ENCODE measurements at places on chromosomes 1 and 21. TPM values are rescaled to one million over a fixed set of nuclear protein-coding genes. Genes with fewer than 3 reads are reported as not detected.

The LEPR gene
- total RNA-seq = 14.8 TPM

The TMEM125 gene
- total RNA-seq = 12.1 TPM

The OR2T8 gene
- total RNA-seq = not detected

The TCHHL1 gene
- total RNA-seq = not detected

The PAQR6 gene
- 4.4 TPM for total RNA-seq

The IL20 gene
- total RNA-seq = not detected

The ARHGEF16 gene
- total RNA-seq = 28.5 TPM

The CFHR4 gene
- not detected for total RNA-seq

The RASAL2 gene
- 26.0 TPM for total RNA-seq

The RXFP4 gene
- not detected for total RNA-seq

The SLC6A17 gene
- total RNA-seq = not detected

DNA sequence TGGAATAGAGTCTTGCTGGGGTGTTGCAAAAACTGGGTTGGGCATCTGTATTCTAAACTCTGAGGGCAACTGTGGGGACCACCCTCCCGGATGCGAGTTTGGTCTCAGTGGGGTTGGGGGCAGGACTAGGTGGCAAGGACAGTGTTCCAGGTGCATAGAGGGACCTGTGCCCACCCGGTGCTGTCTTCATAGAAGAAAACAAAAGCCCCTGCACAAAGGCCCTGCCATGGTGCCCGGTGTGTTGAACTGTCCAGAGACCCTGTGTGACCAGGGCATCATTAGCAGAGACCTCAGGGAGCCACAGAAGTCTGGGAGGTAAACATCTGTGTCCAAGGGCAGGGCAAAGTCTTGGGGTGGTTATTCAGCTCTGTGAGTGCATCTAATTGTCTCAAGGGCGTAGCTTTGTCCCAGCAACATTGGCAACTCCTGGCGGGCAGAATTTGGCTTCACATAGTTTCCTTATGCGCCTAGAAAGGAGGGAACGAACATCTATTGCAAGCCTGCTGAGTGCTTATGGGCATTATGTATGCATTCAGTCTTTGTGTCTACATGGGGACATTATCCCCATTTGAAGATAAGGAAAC lies 72.2 kb upstream of the IFFO2 start:
- no peak for DNase-seq

DNA sequence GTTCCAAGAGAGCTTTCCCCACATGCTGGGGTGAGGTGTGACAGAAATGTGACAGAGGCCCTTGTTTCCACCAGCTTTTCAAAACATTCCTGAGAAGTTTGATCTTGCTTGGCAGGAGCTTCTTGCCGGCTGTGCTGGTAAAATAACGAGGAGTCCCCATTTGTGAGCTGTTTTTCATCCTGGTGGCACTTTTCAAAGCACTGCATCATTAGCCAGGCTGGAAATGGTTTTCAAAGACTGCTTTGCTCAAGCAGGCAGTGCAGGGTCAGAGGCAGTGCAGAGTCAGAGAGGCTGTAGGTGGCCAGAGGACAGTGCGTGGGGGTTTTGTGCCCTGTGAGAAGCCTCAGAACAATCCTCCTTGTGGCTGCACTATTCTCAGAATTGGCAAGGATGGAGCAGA lies 75.8 kb upstream of the KCNA3 start:
- DNase-seq = no peak

- no peak for DNase-seq
Measured at GRCh38 chr1:118381197-118381869, 196.3 kb upstream of the SPAG17 start.

- DNase-seq = no peak
Measured at GRCh38 chr1:84797603-84798002, 95.4 kb downstream of the LPAR3 start.

DNA sequence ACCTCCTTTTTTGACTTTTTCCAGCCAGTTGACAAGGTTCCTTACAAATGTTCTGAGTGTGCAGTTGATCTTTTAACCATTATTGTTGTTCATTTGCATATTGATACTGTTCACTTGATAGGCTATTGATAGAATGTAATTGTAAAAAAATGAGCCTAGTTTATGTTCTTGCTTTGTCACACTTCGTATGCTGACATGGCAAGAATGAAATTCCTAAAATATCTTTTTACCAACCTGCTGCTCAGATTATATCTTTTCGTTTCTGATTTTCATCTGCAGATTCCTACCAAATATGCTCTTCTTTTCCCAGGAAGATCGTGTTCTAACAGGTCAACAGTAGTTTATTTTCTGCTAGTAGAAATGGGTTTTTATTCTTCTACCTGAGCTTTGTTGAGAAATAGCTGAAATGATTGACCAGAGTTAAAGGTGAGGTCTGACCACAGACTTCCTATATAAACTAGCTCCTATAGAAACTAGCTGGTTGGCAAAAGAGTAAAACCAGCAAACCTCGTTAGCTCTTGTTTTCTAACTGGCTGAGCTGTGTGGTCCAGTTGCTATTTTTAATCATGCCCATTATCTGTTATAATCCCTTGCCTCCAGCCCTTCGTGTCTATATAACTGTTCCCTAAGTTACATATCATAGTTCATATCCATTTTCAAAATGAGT lies 174.8 kb downstream of the HS2ST1 start:
- no peak for DNase-seq

DNA sequence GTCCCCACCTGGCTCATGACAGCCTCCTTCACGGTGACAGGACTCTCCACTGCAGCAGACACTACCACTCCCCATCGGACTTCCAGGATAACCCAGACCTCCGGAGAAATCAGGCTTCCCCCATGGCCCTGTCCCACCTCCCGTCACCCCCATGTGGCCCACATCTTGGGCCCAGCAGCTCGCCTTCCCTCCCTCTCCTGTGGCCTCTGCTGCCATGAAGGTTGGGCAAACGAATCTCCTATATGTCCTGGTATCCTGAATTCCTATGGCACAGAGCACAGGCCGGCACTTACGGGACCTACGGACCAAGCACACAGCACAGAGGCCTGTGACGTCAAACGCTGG lies 82.0 kb downstream of the NPHP4 start:
- no peak for DNase-seq

DNA sequence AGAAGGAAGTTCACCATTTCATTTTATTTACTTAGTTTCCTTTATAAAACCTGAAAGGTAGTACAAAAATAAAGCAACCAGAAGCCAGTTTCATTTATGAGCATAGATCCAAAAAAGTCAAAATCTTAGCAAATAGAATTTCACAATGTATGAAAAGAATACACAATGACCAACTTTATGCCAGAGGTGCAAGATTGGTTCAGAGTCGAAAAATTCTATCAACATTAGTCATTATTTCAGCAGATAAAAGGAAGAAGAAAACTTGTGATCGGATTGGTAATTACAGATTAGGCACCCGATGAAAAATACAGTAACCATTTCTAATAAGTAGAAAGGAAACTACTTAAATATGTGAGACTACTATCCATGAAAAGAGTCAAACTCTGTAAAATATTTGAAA lies 89.1 kb downstream of the ITSN1 start:
- no peak for DNase-seq

DNA sequence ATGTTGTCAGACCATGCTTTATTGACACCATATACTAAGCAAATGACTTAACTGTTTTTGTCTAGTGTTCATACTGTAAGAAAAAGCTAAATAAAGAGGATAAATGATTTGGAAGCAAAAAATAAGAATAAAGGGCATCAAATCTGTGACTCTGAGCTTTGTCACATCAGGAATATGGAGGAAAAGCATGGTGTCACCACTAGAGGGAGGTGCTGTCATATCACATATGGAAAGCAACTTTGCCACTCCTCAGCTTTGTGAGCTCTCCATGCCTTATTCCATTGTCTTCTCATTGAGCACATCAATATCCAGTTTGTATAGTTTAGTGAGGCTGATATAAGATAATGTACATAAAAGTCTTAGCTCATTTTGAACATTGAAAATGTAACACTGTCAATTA lies 20.8 kb upstream of the GBP1 start:
- no peak for DNase-seq

DNA sequence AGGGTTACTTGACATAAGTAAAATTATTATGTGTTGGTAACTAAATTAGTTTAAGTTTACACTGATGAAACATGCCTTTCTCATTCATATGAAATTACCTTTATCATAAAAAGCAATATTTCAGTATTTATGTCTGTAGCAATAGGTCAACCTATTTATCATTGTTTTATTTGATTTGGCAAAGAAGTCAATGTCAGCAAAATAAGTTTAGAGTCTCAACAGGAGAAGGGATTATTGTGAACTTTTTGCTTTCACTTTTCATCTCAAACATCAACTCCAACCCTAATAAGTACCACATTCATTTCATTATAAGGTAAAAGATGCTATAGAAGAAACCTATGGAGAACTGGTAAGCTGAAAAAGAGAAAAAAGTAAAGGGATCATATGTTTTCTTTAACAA lies 1015.4 kb upstream of the ADGRL4 start:
- DNase-seq = no peak

DNA sequence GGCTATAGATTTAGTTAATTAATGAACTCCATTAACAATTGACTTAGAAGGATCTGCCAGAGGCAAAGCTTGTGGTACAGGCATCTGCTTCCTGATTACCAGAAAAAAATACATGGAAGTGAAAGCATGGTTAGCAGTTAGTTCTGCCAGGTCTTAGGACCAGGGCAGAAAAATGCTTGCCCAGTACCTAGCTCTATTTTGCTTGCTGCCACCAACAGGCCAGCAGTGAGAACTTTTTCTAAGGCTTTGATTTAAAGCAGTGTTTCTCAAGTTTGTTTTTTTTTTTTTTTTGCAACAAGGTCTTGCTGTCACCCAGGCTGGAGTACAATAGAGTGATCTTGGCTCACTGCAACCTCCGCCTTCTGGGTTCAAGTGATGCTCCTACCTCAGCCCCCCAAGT lies 16.4 kb upstream of the MTF1 start:
- no peak for DNase-seq

DNA sequence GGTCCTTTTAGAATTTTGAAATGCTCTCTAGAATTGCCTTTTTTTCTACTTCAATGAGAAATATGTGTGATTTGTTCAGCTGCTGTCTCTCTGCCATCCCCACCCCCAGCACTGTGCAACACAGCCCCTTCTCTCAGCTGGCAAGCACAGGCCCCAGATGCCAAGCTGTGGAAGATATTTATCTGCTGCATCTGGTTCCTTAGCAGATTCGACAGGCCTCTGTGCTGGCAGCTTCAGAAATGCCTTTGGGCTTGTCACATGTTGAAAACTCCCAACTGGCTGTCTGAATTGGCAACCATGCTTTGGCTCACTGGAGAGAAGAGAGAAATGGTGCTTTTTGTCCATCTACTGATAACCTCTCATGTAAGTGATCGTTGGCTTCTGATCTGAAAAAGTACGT lies 206.7 kb upstream of the C1orf87 start:
- no peak for DNase-seq

DNA sequence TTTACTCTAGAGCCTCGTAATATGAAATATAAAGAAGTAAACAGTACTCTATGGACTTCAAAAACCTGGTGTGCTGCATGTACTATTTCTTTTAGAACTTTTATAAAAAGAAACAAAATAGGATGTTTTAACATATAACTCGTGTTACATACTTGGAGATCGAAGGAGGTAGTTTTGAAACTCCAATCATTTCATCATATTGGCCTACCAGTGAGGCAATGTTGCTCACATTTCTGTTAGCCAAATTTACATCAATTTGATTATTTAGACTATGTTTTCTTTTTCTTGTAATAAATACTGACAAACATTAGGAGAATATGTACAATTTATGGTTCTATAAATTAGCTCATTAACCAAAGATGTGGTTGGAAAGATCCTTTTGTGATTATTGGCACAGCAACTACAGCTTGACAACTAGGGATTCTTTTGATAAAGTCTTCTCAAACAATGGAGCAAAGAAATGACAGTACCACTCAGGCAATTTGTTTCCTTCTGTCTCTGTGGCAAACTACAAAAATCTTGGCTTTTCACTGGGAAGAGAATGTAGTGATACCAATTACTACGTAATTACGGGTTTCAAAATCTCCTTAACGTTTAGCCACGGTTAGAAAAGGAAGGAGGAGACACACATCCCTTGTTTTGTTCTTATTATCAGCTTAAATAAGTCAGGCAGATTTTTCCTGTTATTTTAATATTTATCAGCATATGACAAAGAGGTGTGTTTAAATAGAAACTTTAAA lies 266.6 kb upstream of the SGIP1 start:
- DNase-seq = no peak

DNA sequence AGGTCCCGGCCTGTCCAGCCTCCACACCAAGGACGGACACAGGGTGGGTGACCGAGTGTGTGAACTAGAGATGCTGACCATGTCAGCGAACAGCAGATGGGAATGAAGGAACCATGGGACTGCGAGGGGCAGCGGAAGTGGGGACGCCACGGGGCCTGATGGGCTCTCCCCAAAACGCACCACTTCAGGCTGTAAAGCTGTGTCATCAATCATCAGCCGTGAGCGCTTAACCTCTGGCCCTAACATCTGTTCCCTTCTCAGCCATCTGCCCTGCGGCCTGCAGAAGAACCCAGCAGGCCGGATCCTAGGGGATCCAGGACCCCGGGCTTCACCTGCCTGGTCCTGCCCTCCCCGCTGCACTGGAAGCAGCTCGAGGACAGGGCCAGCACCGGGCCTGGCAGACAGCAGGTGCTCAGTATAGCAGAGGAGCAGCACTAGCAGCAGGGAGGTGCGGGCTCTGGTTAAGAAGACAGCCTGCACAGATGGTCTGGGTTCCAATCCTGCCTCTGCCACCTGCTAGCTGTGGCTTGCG lies 58.7 kb downstream of the DMRTB1 start:
- no peak for DNase-seq

DNA sequence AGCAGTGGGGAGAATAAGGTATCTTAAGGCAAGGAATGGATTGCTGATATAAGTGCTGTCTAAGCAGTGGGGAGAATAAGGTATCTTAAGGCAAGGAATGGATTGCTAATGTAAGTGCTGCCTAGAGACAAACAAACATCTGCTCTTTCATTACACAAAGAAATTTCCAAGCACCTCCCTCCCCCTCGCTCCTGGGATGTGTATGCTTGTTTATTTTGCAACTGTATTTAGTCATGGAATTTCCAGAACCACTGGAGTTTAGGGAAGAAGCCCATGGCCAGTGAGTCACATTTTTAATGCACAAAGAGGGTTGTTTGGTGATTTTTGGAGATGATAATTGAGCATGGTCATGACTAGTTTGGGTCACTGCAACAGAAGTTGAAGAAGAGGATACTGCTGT lies 21.5 kb downstream of the PDPN start:
- no peak for DNase-seq
